ENCODE measurements at places on chromosomes 6 and 20. TPM values are rescaled to one million over a fixed set of nuclear protein-coding genes. Genes with fewer than 3 reads are reported as not detected.

GRCh38 chr6:139846538-139847456, 472.3 kb upstream of the CITED2 start:
- H3K27ac ChIP-seq: no peak overlapping the region
- no peak for DNase-seq
- H3K36me3 ChIP-seq: no peaks in the 10 kb centered on the region

The SPTLC3 gene
- total RNA-seq: 0.74 TPM

The SLC17A1 gene
- not detected for total RNA-seq

DNA sequence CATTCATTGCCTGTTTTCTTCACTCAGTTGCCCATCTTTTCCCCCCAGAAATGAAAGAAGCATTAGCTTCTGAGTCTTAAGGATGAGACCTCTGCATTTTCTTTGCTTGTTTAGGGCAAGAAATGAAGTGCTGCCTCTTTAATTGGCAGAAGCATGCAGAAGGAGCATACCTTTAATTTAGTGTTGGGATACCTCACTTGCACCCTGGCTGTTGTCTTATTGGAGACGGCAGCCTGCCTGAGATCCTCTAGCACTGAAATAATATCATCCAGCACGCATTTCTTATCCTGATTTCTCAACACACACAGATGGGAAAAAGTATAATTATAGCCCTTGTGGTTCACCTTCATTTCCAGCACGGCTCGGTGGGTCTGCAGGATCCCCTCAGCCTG, 43.1 kb downstream of the PTCHD4 start:
- no peaks in the 10 kb centered on the region for H3K36me3 ChIP-seq
- DNase-seq: no peak
- H3K27ac ChIP-seq: no peak overlapping the region

DNA sequence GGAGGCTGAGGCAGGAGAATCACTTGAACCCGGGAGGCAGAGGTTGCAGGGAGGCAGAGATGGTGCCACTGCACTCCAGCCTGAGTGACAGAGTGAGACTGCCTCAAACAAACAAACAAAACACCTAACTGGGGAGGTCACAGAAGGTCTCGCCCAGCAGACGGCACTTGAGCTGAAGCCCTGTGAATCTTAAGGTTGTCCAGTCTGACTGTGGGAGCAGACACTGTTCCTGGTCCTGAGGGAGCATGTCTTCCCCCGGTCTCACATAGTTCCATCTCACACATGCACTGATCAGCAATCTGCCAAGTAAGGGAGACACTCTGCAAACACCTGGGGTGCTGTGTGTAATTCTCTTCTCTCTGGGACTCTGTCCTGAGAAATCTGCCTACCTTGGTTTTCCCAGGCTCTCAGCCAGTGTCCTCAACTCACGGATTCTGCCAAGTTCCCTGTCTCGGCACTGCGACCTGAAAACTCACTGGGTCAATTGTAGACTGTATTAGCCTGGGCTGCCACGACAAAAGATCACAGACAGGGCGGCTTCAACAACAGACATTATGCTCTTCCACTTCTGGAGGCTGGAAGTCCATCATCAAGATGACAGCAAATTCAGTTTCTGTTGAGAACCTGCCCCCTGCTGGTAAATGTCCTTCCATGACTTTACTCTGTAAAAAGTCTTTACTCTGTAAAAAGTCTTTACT, 94.3 kb downstream of the JPH2 start:
- H3K27me3 ChIP-seq: no peaks in the 10 kb centered on the region
- H3K4me3 ChIP-seq: no peak overlapping the region
- no peak overlapping the region for H3K27ac ChIP-seq
- DNase-seq: no peak

The SDC4 gene
- 1.3 TPM for total RNA-seq

GRCh38 chr6:25717866-25718740, 36.4 kb upstream of the SLC17A4 start:
- no peaks in the 10 kb centered on the region for H3K4me1 ChIP-seq
- no peak overlapping the region for H3K4me3 ChIP-seq
- peak; percentile 11 for DNase-seq
- no peak overlapping the region for H3K27ac ChIP-seq
- H3K27me3 ChIP-seq: no peaks in the 10 kb centered on the region

GRCh38 chr20:45373353-45374100, 4.6 kb downstream of the TP53TG5 start:
- peak overlapping the region; percentile 74 for H3K4me3 ChIP-seq
- H3K27ac ChIP-seq: peak overlapping the region; percentile 77
- no peaks in the 10 kb centered on the region for H3K36me3 ChIP-seq
- peak; percentile 89 for DNase-seq

The NRSN1 gene
- not detected for total RNA-seq

- H3K36me3 ChIP-seq: no peaks in the 10 kb centered on the region
- no peak overlapping the region for H3K27ac ChIP-seq
- no peaks in the 10 kb centered on the region for H3K27me3 ChIP-seq
These were observed 21.6 kb downstream of the MOCS3 start for GRCh38 chr20:50980071-50980681.

The LRRC73 gene
- total RNA-seq: 0.13 TPM

- H3K27ac ChIP-seq: peak overlapping the region; percentile 82
- H3K4me3 ChIP-seq: peak overlapping the region; percentile 54
- DNase-seq: peak; percentile 80
- H3K27me3 ChIP-seq: no peaks in the 10 kb centered on the region
- no peaks in the 10 kb centered on the region for H3K36me3 ChIP-seq
- H3K4me1 ChIP-seq: peaks cover 7% of the 10 kb centered on the region
These were observed 2.1 kb downstream of the SOX12 start for GRCh38 chr20:327186-328026.

DNA sequence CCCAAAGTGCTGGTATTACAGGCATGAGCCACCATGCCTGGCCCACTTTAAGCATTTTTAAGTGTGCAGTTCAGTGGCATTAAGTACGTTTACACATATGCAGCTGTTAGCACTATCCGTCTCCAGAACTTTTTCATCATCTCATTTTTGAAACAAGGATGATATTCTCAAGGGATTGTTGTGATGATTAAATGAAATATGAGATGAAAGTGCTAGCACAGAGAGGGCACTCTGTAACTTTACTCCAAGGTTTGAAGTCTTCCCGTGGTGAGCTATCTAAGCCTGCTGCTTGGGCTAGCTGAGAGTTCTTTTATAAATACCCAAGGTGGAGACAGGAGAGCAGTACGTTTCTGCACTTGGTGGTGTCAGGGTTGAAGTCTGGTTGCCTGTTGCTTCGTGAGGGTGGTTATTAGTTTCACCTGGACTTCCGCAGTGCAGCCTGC, 6.6 kb downstream of the TM9SF4 start:
- no peaks in the 10 kb centered on the region for H3K4me1 ChIP-seq
- no peak for DNase-seq
- H3K27me3 ChIP-seq: no peaks in the 10 kb centered on the region
- H3K4me3 ChIP-seq: no peak overlapping the region

DNA sequence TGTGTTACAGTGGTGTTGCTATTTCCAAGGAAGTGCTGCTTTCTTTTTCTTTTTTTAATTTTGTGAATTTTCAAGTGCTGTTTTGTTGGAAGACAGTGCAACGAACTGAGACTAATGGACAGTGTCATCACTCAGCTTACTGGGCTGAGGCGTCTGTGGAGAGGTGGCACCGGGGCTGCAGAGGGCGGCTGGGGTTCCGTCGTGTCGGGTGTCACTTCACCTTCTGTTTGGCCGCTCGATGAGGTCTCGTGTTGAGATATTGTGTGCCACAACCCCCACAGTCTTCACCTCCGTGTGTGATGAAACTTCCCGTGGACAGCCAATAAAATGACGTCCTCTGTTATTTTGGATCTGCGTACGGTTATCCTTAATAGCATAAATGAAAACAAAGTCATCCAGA, 149.4 kb upstream of the SNX9 start:
- no peaks in the 10 kb centered on the region for H3K27me3 ChIP-seq
- H3K4me1 ChIP-seq: no peaks in the 10 kb centered on the region
- DNase-seq: no peak
- no peak overlapping the region for H3K4me3 ChIP-seq
- H3K27ac ChIP-seq: no peak overlapping the region

GRCh38 chr20:25408170-25408547, 686 bp downstream of the GINS1 start:
- no peak for DNase-seq
- H3K4me1 ChIP-seq: peaks cover 6% of the 10 kb centered on the region
- no peaks in the 10 kb centered on the region for H3K36me3 ChIP-seq
- H3K4me3 ChIP-seq: peak overlapping the region; percentile 75
- H3K27me3 ChIP-seq: no peaks in the 10 kb centered on the region
- peak overlapping the region; percentile 57 for H3K27ac ChIP-seq

- H3K27ac ChIP-seq: no peak overlapping the region
- H3K4me3 ChIP-seq: no peak overlapping the region
- no peaks in the 10 kb centered on the region for H3K4me1 ChIP-seq
These were observed 13.2 kb downstream of the SS18L1 start for GRCh38 chr20:62156592-62157386.

- H3K27me3 ChIP-seq: no peaks in the 10 kb centered on the region
- H3K36me3 ChIP-seq: peaks cover 32% of the 10 kb centered on the region
- no peak for DNase-seq
- H3K4me1 ChIP-seq: no peaks in the 10 kb centered on the region
These were observed 391.0 kb upstream of the SOX4 start for GRCh38 chr6:21202521-21202920.

The TMEM181 gene
- total RNA-seq: 15.7 TPM

GRCh38 chr20:19008497-19008896, 194.9 kb downstream of the SCP2D1 start:
- H3K4me1 ChIP-seq: no peaks in the 10 kb centered on the region
- DNase-seq: no peak
- no peaks in the 10 kb centered on the region for H3K27me3 ChIP-seq
- no peak overlapping the region for H3K27ac ChIP-seq
- H3K36me3 ChIP-seq: no peaks in the 10 kb centered on the region
- no peak overlapping the region for H3K4me3 ChIP-seq

DNA sequence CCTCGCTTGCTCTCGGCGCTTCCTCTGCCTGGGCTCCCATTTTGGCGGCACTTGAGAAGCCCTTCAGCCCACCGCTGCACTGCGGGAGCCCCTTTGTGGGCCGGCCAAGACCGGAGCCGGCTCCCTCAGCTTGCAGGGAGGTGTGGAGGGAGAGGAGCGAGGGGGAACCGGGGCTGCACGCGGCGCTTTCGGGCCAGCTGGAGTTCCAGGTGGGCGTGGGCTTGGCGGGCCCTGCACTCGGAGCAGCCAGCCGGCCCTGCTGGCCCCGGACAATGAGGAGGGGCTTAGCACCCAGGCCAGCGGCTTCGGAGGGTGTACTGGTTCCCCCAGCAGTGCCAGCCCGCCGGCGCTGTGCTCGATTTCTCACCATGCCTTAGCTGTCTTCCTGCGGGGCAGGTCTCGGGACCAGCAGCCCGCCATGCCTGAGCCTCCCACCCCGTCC, 10.2 kb upstream of the SRPK1 start:
- no peak overlapping the region for H3K27ac ChIP-seq
- no peak overlapping the region for H3K4me3 ChIP-seq
- H3K36me3 ChIP-seq: no peaks in the 10 kb centered on the region
- no peak for DNase-seq
- H3K27me3 ChIP-seq: no peaks in the 10 kb centered on the region

GRCh38 chr20:9977629-9978028, 57.2 kb upstream of the ANKEF1 start:
- no peak overlapping the region for H3K27ac ChIP-seq
- H3K4me3 ChIP-seq: no peak overlapping the region
- H3K4me1 ChIP-seq: no peaks in the 10 kb centered on the region
- DNase-seq: no peak
- no peaks in the 10 kb centered on the region for H3K27me3 ChIP-seq
- no peaks in the 10 kb centered on the region for H3K36me3 ChIP-seq

DNA sequence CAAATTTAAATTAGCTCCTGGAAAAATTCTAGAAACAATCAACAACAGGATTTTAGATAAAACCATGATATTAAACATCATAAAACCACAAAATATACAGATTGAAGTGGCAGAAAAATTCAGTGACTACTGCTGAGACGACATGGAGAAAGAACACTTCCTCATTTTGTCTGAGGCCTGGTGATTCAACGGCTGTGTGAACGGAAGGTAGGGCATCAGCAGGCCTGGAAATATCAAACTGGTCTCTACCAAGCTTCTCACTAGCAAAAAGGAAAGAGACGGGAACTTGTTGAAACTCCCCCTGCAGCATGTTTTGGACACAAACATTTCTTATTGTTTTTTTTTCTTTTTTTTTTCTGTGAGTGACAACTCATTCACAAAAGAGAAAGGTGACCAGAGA, 58.0 kb upstream of the AHI1 start:
- no peak overlapping the region for H3K4me3 ChIP-seq
- no peak overlapping the region for H3K27ac ChIP-seq
- no peaks in the 10 kb centered on the region for H3K36me3 ChIP-seq
- DNase-seq: no peak
- no peaks in the 10 kb centered on the region for H3K4me1 ChIP-seq

DNA sequence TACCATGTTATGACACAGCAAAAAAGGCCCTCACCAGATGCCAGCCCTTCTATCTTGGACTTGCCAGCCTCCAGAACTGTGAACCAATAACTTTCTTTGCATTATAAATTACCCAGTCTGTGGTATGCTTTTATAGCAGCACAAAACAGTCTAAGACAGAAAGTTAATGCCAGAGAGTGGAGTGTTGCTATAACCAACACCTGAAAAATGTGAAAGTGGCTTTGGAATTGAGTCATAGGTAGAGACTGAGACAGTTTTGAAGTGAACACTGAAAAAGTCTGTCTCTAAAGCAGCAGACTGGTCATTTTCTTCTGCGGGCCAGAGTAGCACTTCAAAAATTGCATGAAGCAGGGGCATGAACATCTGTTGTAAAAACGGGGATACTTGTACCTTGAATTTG, 28.0 kb upstream of the ASIP start:
- H3K36me3 ChIP-seq: no peaks in the 10 kb centered on the region
- no peaks in the 10 kb centered on the region for H3K4me1 ChIP-seq
- H3K27ac ChIP-seq: no peak overlapping the region
- H3K4me3 ChIP-seq: no peak overlapping the region
- peaks cover 4% of the 10 kb centered on the region for H3K27me3 ChIP-seq

The PNRC1 gene
- 822 TPM for total RNA-seq

The TBXT gene
- not detected for total RNA-seq

DNA sequence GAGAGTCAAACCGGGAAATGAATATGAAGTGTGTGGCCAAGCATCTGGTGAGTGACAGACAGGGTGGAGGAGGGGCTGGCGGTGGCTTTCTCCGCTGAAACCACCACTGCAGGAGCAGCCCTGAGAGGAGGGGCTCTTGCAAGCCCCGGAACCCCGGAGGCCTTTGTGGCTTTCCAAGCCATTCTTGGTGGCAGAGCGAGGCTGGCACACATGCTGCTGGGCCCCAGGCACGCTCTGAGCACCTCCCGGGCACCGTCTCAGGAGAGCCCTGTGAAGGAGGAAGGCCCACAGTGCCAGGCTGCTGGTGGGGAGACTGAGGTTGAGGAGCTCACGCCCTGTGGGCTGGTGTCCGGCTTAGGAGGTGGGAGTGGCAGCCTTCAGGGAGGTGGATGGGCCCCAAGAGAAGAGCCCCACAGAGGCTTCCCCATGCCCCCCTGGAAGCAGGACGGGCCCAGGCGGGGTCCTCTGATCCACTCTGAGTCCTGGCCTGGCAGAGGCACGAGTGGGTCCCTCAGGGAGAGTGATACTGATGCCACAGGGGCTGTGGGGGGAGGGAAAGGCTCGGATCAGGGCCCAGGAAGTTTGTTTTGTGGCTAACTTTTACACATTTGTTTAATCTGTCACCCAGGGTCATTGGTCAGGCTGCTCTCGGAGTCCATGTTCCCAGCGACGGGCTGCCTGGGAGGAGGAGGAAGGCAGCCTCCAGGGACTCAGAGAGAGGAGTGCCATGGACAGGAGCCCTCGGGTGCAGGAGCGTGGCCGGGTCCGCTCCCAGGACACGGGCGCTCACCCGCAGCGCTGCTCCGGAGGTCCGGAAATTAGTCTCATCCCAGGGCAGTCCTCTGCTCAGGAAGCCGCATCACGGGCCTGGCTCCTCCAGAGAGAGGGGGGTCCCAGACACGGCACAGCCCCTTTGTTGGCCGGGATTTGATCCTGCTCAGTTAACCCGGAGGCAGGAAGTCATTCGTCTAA, 170.7 kb downstream of the ERMARD start:
- no peak overlapping the region for H3K4me3 ChIP-seq
- no peak for DNase-seq
- H3K36me3 ChIP-seq: no peaks in the 10 kb centered on the region
- no peaks in the 10 kb centered on the region for H3K4me1 ChIP-seq
- no peaks in the 10 kb centered on the region for H3K27me3 ChIP-seq
